A549 treated with ZK216348 at 1 μM for 4 hours (cell line): ENCODE measurements at places on chromosomes 2 and 18. TPM values are rescaled to one million over a fixed set of nuclear protein-coding genes. Genes with fewer than 3 reads are reported as not detected.

MLPH gene
- 207 to 326 TPM (median 306 TPM) in 5 replicates for total RNA-seq

RAB6C gene
- total RNA-seq = not detected in 5 replicates

CD8A gene
- 0.20 to 0.42 TPM (median 0.28 TPM) in 5 replicates for total RNA-seq

UGT1A8 gene
- 0.23 TPM in 1 of 5 replicates, not detected in the others for total RNA-seq

RGPD8 gene
- total RNA-seq = 2.0 to 4.1 TPM (median 2.7 TPM) in 5 replicates

SPHKAP gene
- total RNA-seq = 0.02 TPM in 1 of 5 replicates, not detected in the others

NOL4 gene
- not detected in 5 replicates for total RNA-seq

SNORC gene
- 3.7 to 13.5 TPM (median 9.5 TPM) in 5 replicates for total RNA-seq

IL18R1 gene
- total RNA-seq = 0.49 to 1.2 TPM (median 0.82 TPM) in 5 replicates

UBE2E3 gene
- 63.8 to 83.0 TPM (median 67.3 TPM) in 5 replicates for total RNA-seq

CLIP4 gene
- total RNA-seq = 19.8 to 29.6 TPM (median 23.6 TPM) in 5 replicates

DHRS9 gene
- total RNA-seq = 2.9 to 4.2 TPM (median 3.5 TPM) in 5 replicates

HOXD13 gene
- total RNA-seq = 0.07 to 0.27 TPM (median 0.23 TPM) in 5 replicates

AMER3 gene
- not detected in 5 replicates for total RNA-seq

HEATR5B gene
- 5.5 to 9.0 TPM (median 7.4 TPM) in 5 replicates for total RNA-seq
